Islet precursor cell (in vitro differentiated cells): ENCODE measurements at places on chromosomes 3 and 15.
A peak's percentile ranks its signal among the peaks of the same experiment; 100 is the strongest.

GRCh38 chr3:13407475-13407874 is 12.6 kb downstream of the NUP210 start:
- DNase-seq: no peak

GRCh38 chr3:34229876-34230275 is 431.4 kb downstream of the PDCD6IP start:
- no peak for DNase-seq

GRCh38 chr3:146817704-146818103 is 212.6 kb upstream of the PLSCR5 start:
- no peak for DNase-seq

- DNase-seq: no peak
These were observed 171.0 kb downstream of the FNDC3B start for GRCh38 chr3:172210355-172210754.

DNA sequence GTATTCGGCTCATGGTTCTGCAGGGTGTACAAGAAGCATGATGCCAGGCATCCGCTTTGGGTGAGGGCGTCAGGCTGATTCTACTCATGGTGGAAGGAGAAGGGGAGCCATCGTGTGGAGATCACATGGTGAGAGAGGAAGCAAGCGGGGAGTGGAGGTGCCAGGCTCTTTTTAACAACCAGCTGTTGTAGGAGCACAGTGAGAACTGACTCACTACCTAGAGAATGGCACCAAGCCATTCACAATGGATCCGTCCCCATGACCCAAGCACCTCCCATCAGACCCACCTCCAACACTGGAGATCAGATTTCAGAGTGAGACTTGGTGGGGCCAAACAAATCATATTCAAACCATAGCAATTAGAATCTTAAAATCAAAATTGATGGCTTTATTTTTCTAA is 259.8 kb upstream of the CTDSPL start:
- no peak for DNase-seq

DNA sequence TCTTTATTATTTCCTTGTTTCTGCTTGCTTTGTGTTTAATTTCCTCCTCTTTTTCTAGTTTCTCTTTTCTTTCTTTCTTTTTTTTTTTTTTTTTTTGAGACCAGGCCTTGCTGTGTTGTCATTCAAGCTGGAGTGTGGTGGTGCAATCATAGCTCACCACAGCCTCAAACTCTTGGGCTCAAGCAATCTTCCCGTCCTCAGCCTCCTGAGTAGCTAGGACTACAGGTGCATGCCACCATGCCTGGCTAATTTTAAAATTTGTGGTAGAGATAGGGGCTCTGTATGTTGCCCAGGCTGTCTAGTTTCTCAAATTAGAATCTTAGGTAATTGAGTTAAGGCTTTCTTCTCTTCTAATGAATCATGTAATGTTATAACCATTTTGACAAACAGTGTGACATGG is 22.4 kb downstream of the SLMAP start:
- no peak for DNase-seq

- no peak for DNase-seq
These were observed 36.9 kb downstream of the LRRFIP2 start for GRCh38 chr3:37137516-37137915.

GRCh38 chr3:127634653-127635052 is 5.7 kb downstream of the PODXL2 start:
- DNase-seq: peak; percentile 34

- no peak for DNase-seq
These were observed 8.5 kb downstream of the RAB11A start for GRCh38 chr15:65877749-65878148.

GRCh38 chr3:31978553-31978952 is 2.5 kb downstream of the OSBPL10 start:
- no peak for DNase-seq

DNA sequence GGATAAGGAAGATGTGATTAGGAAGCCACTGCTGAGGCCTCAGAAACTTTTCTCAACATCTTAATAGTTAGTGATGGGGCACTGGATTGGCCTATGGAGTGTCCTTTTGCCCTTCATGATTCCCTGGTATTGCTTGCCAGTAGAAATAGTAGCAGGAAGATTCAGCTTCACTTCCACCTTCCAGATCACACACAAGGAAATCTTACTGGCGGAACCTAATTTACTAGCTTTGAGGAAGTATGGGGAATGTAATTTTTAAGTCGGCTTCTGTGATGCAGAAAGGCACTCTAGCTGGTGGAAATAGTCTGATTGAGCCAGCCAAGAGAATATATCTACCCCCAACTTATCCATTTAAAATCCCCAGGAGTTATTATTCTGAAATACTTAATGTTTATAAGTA is 46.5 kb downstream of the LPP start:
- no peak for DNase-seq

DNA sequence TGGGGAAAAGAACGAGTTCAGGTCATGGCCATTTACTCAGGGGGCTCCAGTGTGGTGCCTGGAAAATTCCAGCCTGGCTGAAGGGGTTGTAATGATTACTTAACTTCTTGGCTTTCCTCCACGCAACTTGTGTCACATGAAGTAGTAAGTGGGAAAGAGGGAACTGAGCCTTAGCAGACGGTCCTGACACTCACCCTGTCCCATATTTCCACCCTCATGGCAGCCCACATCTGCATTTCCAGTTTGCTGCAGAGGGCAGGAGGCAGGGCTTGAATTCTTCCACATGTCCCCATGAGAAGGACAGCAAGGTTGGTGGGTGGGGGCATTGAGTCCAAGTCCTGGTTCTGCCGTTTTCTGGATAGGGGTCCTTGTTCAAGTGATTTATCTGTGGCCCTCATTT is 7.8 kb upstream of the CAMP start:
- DNase-seq: no peak

GRCh38 chr3:18370672-18371071 is 54.5 kb downstream of the SATB1 start:
- no peak for DNase-seq
